ENCODE measurements at places on chromosomes 16 and 17. TPM values are rescaled to one million over a fixed set of nuclear protein-coding genes. Genes with fewer than 3 reads are reported as not detected.

RASL10B gene
- 4.1 TPM for total RNA-seq

CPHXL2 gene
- not detected for total RNA-seq

FBXW10B gene
- total RNA-seq = 0.50 TPM

LUC7L3 gene
- 35.2 TPM for total RNA-seq

TPSG1 gene
- total RNA-seq = not detected

WFIKKN2 gene
- under 0.01 TPM for total RNA-seq

CCL4 gene
- total RNA-seq = not detected

ABCA9 gene
- 3.1 TPM for total RNA-seq
